Activated naive CD4-positive, alpha-beta T cell treated with Interleukin-2 at 50 U/mL for 16 hours (primary cell): ENCODE measurements at places on chromosomes 5 and 9.

GRCh38 chr5:914612-915011 is 21.9 kb downstream of the TRIP13 start:
- no peak for DNase-seq

DNA sequence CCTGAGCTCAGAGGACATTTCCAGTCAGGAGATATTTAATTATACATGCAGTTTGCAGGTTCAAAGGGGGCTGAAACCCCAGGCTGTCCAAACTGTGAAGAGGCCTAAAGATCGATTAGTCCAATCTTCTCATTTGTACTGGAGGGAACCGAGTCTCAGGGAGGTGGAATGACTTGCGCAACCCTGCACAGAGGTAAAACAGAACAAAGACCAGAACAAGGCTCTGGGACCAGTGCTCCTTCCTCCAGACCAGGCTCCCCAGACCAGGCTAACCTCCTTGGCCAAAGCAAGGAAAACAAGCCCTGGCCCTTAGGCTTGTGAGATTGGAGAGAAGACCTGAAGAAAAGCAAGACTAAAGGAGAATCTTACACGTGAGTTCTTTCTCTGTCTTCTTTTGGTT is 120.8 kb downstream of the ENC1 start:
- no peak for DNase-seq

DNA sequence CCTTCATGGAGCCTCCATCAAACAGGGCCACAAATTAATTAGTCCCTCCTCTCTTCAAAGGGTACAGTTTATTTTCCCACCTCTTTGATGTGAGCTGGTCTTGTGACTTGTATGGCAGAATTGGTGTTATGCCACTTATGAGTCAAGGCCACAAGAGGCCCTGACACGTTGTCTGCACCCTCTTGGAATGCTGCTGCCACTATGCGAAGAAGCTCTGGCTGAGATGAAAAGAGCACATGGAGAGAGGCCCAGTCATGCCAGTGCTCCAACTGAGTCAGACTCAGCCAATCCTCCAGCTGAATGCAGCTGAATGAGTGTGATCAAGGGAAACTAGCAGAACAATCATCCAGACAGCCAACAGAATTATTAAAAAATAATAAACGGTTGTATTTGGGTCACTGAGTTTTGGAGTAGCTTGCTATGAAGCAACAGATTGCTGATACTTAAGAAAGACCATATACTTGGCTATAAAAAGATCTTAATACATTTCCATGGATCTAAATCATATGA is 128.3 kb downstream of the MARCHF11 start:
- DNase-seq, result no peak

DNA sequence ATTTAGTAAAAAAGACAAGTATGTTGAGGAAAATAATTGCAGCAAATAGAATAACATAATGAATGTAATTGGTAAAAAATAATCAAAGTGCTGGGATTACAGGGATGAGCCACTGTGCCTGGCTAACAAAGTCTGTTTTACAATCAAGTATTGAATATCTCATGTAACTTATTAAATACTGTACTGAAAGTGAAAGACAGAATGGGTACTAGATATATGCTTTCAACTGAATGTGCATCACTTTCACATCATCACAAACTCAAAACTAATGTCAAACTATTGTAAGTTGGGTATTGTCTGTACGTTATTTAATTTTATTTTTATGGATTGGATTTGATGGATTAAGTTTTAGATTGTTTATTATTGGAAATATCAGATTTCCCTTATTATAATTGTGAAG is 58.9 kb downstream of the LURAP1L start:
- no peak for DNase-seq

GRCh38 chr9:116471944-116472506 is 215.1 kb upstream of the TRIM32 start:
- no peak for DNase-seq

GRCh38 chr5:104347119-104347708 is 784.6 kb upstream of the NUDT12 start:
- no peak for DNase-seq

DNA sequence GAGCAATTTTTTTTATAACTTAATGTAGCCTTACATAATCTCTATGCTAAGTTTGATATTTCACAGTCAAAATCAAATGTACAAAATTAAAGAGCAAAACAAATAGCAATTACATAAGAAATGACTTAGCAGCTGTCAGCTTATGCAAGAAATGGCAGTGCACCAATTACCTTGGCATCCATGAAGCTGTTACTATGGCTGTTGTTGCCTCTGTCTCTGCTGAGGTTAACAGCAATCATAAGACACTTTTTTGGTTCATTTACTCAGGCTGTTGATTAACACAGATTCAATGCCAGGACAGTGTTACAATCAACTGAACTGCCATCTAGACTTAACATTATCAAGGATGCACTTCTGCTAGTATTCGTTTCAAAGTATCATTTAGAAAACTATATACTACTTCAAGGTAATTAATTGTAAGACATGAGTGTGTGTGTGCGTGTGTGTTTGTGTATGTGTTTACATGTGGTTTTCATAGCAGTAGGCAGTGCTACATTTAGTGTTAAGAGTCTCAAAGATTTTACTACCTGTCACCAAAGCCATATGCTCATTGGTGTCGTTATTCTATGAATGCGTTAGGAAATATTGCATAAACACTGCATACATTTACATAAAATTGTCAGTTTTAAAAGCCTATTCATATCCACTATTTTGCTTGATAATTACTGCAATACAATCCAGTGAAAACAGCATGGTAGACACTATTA is 1084.2 kb upstream of the COX7C start:
- DNase-seq, result no peak
